ENCODE measurements at places on chromosomes 5 and 9.

DNA sequence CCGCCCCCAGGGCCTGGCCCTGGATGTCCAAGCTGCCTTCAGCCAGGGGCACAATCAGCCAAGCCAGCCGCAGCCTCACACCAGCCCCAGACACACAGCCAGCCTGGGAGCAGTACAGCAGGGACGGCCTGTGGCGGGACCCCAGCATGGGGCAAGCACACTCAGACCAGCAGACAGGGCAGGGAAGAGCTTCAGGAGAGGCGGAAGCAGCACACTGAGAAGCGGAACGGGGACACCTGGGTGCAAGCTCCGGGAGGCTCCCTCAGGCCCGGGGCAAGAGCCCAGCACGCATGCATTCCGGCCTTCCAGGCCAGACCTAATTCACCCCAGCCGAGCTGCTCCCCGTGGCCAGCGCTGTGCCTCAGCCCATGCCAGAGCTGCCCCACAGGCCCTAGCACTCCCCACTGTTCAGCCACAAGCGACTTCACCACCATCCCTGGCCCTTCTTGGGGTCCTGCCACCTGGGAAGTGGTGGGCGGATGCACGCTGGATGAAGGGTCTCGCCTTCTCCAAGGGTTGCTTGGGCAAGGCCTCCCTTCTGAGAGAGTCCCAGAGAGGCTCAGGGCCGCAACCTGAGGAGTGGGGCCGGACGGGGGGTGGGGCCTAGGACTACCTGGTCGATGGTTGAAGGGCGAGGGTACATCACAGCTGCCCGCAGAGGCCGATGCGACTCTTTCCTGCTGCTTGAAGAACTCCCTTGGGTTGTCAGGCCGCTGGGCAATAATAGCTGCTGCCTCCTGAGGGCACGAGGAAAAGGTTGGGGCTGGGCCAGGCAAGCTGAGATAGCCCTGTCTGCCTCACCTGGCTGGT, 13.4 kb downstream of the DBN1 start:
- no peak for DNase-seq

DNA sequence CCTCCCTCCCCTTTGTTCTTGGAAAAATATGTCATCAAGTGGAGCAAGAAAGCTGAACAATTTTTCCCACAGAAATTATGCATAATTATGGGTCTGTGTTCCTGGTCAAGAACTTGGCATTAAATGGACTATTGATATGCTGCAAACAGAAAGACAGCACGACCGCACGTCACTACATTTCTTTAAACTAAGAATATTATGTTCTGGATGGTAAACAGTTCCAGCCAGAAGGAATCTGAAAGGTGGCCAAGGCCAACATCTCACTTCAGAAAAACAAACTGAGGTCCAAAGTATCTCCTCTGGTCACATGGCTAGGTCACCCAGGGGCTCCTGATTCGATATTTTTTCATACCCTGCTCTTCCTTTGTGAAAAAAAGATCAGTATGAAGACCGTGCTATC, 173.3 kb upstream of the GAS1 start:
- DNase-seq, result no peak

DNA sequence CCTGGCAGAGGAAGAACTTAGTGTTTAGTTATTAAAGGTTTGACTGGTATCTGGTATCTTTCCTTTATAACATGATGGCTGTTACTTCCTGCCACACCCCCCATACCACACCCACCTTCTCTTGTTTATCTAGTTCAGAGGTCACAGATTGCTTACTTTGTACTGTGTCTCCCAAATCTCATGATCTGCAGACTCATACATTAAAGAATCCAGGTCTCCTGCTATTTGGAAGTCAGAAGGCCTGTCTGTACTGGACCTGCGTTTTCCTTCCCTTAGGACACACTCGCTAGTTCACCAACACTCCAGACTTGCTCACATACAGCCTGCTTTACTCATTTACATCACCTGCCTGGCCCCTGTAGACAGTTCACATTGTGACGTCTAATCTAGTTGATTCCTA, 39.3 kb downstream of the NUDT12 start:
- no peak for DNase-seq

GRCh38 chr9:5841771-5842573, 9.1 kb upstream of the ERMP1 start:
- no peak for DNase-seq

- no peak for DNase-seq
Measured at GRCh38 chr5:57703721-57704120, 221.1 kb upstream of the ACTBL2 start.

GRCh38 chr5:134521841-134522240, 3.6 kb upstream of the JADE2 start:
- no peak for DNase-seq

- no peak for DNase-seq
Measured at GRCh38 chr9:130241198-130241535, 24.4 kb upstream of the HMCN2 start.

DNA sequence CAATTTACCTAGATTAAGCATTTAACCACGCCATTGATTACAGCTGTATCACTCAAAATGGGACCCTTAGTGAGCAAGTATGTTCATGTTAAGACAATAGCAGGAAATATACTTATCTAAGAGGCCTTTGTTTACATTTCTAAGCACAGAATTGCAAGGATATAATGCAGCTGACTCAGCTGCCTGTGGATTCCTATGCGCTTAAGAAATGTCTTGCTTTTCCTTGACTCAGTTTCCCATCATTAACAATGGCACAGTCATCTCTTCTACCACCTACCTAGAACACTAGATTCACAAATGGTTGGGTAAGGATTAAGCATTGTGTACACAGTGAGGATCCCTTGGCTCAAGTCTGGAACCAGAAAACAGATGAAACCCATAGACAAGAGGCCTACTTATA, 163.8 kb downstream of the TSSK1B start:
- DNase-seq, result no peak

DNA sequence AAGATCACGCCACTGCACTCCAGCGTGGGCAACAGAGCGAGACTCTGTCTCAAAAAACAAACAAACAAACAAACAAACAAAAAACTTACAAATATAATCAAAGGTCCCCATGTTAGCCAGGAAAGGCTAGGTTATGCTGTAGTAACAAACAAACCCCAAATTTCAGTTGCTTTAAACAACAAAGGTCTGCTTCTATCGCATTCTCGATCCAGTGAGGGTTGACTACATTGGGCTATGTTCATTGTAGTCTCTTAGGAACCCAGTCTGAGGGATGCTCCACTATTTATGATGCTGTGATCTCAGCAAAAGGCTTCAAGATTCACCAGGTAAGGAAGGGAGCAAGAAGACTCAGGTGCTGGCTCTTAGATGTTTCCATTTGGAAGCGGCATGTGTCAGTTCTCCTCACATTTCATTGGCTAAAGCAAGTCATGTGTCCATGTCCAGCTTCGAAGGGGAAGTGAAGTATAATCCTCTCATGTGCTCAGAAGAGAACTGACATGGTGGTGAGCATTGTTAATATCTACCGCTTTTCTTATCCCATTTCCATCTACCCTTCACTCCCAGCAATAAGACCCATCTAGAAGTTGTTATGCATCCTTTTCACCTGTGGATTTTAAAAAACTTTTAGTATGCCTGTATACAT, 26.5 kb upstream of the NEK6 start:
- DNase-seq, result no peak

GRCh38 chr5:100889896-100890295, 13.2 kb downstream of the ST8SIA4 start:
- no peak for DNase-seq

- no peak for DNase-seq
Measured at GRCh38 chr5:29896646-29897045, 1296.8 kb upstream of the CDH6 start.

DNA sequence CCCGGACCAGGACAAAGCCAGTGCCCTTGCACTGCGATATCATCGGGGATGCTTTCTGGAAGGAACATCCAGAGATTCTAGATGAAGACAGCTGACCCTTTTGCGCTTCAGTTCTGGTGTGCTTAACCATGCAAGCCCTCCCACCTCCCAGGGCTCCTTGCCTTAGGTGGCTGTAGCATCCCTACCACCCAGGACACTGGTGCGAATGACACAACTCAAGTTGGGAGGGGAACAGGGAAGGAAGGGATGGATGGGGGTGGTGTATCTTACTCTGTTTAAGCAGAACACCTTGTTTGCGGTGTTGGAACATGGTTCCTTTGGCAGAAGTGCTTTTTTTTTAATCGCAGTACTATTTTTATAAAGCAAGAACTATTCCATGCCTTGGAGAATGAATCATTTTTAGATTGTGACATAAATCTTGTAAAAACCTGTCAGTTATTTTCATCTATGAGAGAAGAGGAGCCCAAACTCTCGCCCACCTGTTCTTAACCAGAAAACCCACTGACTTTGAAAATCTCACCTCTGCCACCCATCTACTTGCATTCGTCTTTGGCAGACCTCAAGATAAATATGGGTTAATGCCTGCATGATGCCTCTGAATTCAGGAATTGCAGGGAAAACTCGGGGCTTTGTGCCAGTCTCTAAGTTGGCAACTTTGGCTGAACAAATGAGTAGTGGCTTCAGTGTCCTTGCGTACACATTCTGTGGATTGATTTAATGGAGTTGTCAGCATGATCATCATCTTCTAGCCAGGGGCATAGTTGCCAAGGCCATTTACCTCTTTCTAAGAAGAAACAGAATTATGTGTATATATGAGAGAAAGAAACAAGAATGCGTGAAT, 3.9 kb upstream of the LSM11 start:
- DNase-seq, result no peak

- DNase-seq, result no peak
Measured at GRCh38 chr9:14341437-14342122, 27.6 kb upstream of the NFIB start.

DNA sequence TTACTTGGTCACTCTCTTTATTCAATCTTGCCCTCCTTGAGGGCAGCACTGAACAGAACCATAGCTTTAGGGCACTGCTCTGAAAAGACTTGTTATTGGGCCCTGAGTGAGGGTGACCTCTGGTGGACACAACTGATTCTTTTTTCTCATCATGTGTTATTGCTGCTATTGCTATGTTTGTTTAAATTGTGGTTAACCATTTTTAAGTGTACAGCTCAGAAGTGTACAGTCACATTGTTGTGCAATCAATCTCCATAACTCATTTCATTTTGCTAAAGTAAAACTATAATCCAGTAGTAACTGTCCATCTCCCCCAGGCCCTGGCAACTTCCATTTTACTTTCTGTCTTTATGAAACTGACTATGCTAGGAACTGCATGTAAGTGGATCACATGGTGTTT, 351.1 kb upstream of the RIOK2 start:
- no peak for DNase-seq

DNA sequence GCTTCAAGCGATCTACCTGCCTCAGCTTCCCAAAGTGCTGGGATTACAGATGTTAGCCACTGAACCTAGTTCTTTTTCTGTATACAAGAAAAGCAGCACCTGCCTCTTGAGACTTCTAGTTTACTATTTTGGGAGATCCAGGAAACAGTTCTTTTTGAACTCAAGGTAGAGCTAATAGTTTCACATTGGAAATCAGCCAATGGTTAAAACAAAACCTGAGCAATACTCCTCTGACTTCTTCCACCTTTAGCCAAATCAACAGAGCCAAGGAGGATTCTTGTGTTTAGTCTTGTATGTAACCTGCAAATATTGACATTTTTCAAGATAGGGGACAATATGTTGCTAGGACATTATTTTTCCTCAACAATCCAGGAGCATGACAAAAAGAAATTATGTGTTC, 349.4 kb downstream of the SH3GL2 start:
- no peak for DNase-seq

DNA sequence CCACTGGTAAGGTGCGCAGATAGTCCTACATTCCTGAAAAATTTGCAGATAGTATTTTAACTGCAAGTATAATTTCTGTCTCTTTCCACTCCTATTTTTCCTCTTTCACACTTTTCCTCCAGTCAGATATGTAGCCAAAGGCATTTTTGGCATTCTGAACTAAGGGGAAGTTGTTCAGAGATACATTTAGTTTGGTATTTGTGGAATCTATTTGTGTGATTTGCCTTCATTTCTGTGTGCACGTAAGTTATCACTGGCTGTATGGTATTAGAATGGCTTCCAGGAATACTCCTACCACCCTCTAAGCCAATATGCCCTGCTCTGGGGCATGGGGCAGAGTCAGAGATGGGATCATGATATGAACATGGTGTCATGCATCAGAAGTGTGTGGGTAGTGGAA, 45.8 kb upstream of the GRAMD2B start:
- DNase-seq, result no peak

- DNase-seq, result no peak
Measured at GRCh38 chr5:68533571-68534084, 318.1 kb downstream of the PIK3R1 start.

DNA sequence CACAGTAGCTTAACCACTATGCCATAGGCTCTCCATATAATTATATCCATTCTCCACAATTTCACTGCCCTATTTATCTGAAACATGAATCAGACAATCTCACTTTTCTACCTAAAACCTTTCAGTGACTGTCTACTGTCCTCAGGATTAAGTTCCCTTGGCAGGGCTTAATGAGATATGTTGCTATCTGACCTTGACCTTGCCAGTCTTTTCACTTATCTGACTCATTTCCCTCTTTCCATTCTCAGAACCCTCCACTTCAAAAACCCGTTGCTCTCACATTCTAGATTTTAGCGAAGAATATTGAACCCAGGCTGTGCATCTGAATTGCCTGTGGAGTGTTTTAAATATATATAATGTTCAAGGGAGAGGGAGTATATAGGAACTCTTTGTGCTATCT, 452.1 kb upstream of the MPDZ start:
- DNase-seq, result no peak

- DNase-seq, result no peak
Measured at GRCh38 chr5:97167435-97167834, 15.6 kb downstream of the RIOK2 start.

- no peak for DNase-seq
Measured at GRCh38 chr5:135309391-135310327, 89.4 kb downstream of the MACROH2A1 start.

DNA sequence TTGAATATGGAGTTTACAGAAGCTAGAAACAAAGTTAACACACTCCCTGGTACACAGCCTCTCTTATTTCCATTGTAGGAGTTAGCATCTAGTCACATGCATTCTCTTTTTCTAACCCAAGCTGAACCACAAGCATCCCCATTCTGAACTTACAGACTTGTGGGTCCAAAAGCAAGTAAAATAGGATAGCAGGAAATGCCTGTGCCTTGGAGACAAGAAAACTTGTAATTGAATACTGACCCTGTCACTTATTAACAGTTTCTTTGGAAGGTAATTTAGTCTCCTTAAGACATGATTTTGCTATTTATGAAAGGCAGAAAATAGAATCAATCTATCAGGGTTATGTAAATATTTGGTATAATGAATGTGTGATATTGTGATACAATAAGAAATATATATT, 353.6 kb downstream of the TLE4 start:
- DNase-seq, result no peak
